ENCODE measurements at places on chromosomes 16 and 17.

- DNase-seq, result no peak
Observed at GRCh38 chr17:42893359-42893758, 7.2 kb upstream of the G6PC1 start.

- no peak for DNase-seq
Observed at GRCh38 chr16:75385507-75386152, 47.7 kb downstream of the CFDP1 start.

DNA sequence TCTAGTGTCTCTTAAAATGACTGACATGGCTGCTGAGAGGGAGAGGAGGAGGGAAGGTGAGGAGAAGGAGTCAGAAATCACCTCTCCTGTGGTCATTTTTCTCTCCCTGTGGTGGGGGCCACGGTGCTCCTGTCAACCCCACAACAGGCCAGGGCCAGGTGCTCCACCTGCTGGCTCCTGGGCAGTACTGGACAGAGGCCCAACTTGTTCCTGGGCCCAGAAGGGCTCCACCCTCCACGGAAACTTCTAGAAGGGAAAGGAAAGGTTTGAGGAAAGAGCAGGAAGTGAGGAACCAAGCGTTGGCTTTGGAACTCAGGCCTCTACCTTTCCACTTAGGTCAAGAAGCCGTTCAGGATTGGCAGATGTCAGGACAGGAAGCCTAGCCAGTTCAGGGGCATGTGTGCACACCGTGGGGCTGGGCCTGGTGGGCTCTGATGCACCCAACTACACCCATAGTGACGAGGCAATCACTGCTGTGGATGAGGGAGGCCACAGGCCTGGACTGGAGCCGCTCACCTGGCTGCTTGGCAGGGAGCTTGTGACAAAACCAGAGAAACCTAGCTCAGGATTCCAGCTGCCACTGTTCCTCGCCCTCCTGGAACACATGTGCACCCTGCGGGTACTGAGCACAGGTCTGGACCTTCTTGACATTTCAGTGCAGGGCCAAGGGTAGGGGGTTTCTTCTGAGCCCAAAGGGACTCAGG lies 36.1 kb downstream of the WNT3 start:
- DNase-seq, result no peak

DNA sequence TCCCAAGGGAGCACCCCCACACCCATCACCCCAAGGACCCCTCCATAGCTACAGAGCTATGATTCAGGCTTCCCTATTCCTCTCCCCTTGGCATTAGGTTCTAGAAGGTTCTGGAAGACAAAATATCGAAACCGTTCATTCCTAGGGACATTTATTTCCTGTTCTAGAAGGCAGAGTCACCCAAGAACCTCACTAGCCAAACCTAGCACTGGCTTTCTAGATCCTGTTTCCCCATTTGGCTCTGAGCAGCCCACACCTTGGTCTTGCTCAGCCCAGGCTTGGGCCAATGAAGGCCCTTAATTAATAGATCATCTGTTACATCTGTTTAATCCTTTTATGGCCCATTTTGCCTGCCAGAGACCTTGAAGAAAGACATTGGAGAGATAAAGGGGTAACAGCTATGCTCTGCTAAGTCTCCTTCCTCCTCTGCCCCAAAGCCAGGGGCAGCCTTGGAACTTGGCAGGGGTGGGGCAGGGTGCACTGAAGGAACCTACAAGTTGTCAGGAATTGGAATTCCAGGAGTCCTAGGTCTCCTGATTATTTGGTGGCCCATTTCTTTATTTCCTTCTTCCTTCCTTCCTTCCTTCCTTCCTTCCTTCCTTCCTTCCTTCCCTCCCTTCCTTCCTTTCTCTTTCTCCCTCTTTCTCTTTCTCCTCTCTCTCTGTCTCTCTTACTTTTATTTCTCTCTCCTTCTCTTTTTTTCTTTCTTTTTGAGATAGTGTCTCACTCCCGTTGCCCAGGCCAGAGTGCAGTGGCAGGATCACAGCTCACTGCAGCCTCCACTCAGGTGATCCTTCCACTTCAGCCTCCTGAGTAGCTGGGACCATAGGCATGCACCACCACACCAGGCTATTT lies 8.7 kb upstream of the FZD2 start:
- DNase-seq, result no peak

DNA sequence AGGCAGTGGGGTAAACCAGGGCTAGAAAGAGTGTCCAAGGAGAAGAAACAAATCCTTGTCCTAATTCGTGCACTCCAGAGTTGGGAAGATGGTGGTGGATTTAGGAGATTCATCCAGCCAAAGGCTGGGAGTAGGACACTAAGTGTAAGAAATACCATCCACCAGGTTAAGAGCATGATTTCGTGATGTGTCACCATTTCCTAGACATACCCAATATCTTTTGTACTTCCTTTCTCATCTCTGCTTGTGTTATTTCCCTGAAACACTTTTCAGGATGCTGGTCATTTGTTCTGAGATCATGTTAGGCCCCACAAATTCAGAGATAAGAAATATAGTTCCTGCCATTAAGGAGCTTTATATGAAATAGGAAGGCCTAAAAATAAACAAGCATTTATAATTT lies 106.3 kb upstream of the HLF start:
- DNase-seq, result no peak

DNA sequence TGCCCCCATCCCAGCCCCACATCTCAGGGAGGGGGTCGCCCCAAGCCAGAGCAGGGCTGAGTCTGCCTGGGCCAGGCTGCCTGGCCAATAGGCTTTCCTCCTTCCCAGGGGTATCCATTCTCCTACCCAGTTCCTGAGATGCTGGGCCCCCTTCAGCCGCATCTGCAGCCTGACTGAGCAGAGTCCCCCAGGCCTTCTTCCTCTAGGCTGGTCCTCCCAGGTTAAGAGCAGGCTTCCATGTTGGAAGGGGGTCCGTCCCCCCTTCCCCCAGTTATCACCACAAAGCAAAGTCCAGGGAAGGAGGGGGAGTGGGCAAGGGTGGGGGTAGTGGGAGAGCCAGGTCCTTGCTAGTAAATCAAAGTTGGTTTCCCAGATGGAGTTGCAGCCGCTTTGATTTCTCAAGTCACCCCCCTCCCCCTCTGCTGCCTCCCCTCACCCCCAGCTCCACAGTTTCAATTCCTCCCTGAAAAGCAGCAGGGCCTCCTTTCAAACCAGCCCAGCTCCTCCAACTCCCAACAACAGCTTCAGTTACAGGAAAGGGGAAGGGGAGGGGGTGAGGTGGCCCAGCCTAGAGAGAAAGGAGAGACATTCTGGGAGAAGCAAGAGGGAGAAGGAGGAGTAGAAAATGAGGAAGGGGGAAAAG lies 9.5 kb upstream of the FZD2 start:
- no peak for DNase-seq

DNA sequence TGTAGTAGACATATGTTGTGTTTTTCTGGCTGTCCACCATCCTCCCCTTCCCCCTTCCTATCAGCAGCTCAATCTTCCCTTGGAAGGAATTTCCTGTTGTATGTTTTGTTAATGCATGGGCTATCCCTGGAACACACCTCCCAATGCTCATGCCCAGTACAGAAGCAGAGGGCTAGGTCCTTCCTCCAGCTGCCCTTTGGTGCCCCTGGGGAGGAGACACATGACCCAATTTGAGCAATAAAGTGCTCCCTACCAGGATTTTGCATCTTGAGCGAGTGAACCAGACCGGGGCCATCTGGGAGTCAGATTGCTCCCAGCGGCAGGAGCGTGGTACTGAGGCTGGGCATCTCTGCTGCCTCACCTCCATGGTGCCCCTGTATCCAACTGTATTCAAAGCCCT lies 141.5 kb upstream of the MED13 start:
- no peak for DNase-seq

DNA sequence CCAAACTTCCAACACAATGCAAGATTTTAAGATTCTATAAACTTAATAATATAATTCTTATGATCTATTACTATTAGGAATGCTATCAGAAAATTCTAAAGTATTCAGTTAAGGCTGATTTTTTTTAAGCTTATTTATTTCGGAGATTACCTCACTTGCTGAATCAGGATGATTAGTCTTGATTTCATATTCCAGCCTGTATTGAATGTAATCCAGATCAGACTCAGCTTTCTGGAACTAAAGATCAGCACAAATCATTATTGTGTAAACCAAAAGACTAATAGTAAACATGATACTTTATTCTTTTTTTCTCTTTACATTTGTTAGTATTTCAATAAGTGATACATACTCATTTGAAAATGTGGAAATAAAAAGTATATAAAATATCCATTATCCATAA lies 23.9 kb downstream of the SKA2 start:
- DNase-seq, result no peak

DNA sequence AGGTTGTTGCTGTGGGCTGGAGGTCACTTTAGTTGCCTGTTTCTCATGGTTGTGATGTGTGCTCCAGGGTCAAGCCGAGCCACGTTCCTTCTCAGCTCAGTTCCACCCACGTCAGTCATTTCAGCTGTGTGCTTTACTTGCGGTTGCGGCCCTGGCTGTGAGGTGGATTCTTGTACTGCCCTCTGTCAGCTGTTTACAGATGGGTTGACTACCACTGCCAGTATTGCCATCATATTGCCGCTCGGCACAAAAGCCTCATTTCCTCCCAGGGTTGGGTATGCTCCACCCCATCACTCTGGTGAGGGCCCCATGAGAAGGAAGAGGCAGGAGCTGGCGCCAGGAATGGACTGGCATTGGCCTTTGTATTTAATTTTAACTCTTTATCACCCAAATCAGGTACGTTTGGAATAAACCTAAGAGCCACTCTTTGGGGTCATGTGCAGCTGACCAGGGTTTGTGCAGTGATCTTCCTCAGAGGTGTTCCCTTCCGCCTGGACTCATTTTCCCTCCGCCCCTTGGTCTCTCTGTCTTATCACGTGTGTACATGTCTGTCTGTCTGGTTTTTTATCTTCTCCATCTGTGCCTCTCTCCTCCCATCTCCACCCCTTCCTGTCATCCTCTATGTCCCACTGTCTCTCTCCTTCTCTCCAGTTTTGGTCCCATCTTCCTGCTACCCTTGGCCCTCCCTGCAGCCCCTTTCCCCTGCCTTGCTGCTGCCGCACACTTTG lies 25.0 kb downstream of the METTL22 start:
- DNase-seq, result no peak

- peak; percentile 19 for DNase-seq
Observed at GRCh38 chr17:65055708-65056638, 567 bp downstream of the GNA13 start.

DNA sequence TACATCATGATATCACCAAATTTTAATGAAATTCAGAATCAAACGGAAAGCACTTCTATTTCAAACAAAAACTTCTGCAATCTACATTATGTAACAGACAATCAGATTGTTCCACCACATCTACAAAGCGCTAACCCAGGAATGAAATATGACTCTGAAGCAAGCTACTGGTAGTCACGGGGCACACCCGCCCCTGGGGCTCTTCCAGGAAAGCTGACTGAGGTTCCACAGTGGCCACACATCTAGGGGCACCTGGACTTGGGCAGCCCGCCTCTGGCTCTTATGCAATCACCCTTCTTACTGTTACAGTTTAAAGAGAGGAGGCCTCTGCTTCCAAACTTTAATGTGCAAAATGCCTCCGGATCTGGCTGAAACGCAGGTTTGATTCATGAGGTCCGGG lies 27.5 kb downstream of the ZCCHC14 start:
- DNase-seq, result no peak

- no peak for DNase-seq
Observed at GRCh38 chr17:7593296-7593695, 3.4 kb upstream of the SOX15 start.

DNA sequence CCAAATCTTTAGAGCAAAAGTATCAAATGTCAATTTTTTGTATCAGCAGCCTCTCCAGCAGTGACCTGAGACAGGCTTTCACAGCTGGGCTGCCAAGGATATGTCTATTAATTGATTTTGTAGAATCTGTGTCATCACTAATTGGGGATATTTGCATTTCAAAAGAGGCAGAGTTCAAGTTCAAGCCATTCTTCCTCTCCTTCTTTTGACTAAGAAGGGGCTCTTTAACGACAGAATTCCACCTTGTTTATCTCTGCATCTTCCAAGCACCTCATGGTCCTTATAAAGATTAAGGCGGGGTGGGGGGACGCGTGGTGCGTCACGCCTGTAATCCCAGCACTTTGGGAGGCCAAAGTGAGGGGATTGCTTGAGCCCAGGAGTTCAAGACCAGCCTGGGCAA lies 15.2 kb upstream of the BHLHA9 start:
- DNase-seq, result no peak

DNA sequence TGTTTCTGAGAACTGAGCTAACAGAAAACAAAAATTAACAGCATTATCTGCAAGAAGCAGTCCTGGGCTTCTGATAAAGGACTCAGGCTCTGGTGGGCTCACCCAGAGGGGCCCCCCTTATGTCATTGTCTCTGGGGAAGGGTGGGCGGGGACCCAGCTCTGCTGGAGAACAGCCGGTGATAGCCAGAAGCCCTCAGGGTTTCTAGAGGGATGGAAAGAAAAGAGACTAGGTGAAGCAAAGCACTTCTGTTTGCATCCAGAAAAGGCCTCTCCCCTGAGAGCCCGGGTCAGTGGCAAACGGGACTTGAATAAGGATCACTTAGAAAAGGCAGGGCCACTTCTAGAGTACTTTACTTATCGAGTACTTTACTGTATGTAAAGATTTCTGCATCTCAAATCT lies 7.0 kb upstream of the CDC42EP4 start:
- DNase-seq, result no peak

GRCh38 chr17:17036524-17036998 lies 5.7 kb upstream of the MPRIP start:
- no peak for DNase-seq

DNA sequence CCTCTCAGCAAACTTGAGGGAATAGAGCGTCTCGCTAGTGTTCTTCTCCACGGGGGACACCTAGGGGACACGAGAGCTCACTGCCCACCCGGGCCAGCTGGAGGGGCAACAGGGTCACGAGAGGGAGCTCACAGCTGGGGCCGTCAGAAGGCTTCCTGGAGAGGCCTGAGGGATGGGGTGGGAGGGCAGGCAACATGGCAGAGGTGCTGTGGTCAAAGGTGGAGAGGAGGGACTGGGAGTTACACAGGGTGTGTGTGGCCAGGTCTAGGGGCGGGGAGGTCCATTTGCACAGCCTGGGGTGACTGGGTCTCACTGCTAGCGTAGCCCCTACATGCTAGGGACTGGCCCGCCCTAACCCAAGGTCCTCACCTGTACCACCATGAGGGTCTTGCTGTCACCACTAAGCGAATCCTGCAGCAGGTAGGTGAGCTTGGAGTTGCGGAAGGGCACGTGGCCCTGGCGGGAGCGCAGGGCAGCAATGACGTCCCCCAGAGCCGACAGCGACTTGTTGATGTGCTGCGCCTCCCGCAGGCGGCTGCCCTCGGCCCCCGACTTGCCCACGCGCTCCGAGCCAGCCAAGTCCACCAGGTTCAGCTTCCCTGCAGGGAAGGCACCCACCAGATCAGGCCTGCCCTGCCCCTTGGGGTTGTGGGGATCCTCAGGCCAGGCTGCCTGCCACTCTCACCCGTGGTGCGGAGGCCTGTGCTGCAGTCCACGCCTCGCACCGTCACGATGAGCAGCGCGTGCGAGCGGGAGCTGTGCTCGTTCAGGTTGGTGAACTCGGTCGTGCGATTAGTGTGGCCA lies 25.0 kb downstream of the KATNB1 start:
- no peak for DNase-seq

Data from stimulated activated CD8-positive, alpha-beta memory T cell treated with anti-CD3 and anti-CD28 coated beads, Interleukin-4, amount 100 ng/mL, for 1 hour (primary cell).